Activated T-helper 1 cell treated with Interleukin-2 at 50 U/mL for 16 hours (primary cell): ENCODE measurements at places on chromosomes 7 and 10.
A peak's percentile ranks its signal among the peaks of the same experiment; 100 is the strongest.

- no peak for DNase-seq
Measured at GRCh38 chr10:48792687-48793096, 108.0 kb downstream of the WDFY4 start.

GRCh38 chr7:151191544-151191943, 4.5 kb upstream of the ASB10 start:
- no peak for DNase-seq

GRCh38 chr7:150823043-150823442, 22.5 kb downstream of the TMEM176A start:
- no peak for DNase-seq

DNA sequence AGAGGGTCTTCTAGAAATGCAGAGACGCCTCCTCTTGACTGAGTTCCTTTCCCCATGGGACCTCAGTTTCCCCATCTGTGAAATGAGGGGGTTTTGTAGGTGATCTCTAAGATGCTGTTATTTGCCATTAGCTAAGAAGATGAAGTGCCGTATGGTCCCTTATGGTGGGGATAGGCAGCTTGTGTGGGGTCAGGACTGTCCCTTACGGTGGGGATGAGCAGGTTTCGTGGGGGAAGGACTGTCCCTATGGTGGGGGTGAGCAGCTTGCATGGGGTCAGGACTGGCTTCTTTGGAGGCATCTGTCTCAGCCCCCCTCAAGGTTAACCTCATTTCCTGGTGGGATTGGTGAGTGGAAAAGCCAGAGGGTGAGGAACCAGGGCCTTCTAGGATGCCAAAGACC, 148.3 kb upstream of the GPR26 start:
- no peak for DNase-seq

- no peak for DNase-seq
Measured at GRCh38 chr7:90706072-90706716, 110.1 kb downstream of the CDK14 start.

GRCh38 chr7:140924019-140924820, 509 bp downstream of the BRAF start:
- peak; percentile 50 for DNase-seq

DNA sequence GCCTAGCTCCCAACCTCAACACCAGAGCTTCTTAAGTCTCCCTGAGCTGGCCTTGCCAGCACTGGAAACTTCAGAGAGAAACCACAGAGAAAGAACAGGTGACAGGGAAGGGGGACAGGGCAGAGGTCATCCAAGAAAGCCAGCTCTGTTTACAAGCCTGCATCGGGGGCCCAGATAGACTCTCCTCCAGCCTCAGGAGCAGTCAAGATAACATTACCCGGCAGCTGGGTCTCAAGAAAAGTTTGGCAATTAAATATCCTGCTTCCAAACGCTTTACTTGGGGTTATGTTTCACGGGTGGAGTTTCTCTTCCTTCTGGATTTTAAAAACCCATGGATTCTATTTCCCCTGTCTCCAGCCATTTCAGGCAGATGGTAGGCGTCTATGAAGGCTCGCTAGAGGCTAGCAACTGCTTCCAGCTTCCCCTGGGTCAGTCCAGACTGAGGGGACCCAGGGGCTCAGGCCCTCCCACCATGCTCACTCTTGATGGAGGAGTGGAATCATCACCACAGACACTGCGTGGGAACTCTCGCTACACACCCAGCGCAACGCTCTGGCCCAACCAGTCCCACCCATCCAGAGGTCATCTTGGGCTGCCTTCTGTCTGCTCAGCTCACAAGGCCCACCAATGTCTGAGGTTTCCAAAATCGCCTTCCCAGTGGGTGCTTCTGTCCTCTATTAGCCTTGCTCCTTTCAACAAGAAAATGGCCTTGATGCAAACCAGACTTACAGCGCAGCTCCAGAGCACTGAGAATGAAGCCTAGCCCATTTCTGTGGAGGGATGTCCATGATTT, 48.8 kb downstream of the SH3PXD2A start:
- DNase-seq = no peak

GRCh38 chr7:157347217-157347904, 10.6 kb downstream of the DNAJB6 start:
- no peak for DNase-seq

DNA sequence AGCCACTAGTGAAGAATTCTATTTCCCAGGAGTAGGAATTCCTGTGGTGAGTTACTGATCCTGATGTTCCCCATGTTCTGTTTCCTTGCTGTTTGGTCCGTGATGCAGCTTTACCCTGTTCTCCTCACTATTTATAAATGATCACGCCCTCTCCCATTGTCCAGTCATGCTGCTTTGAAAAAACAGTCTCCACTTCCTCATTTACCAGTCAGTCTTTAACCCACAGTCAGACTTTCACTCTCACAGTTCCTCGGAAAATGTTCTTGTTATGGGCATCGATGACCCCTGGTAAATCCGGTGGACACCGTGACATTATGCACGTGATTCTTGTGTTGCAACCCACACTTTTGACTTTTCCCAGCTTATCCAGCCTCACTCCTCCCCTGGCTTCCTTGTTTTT, 14.4 kb downstream of the SCIN start:
- DNase-seq = no peak

GRCh38 chr7:18287482-18287881, 208.1 kb upstream of the HDAC9 start:
- DNase-seq = no peak

DNA sequence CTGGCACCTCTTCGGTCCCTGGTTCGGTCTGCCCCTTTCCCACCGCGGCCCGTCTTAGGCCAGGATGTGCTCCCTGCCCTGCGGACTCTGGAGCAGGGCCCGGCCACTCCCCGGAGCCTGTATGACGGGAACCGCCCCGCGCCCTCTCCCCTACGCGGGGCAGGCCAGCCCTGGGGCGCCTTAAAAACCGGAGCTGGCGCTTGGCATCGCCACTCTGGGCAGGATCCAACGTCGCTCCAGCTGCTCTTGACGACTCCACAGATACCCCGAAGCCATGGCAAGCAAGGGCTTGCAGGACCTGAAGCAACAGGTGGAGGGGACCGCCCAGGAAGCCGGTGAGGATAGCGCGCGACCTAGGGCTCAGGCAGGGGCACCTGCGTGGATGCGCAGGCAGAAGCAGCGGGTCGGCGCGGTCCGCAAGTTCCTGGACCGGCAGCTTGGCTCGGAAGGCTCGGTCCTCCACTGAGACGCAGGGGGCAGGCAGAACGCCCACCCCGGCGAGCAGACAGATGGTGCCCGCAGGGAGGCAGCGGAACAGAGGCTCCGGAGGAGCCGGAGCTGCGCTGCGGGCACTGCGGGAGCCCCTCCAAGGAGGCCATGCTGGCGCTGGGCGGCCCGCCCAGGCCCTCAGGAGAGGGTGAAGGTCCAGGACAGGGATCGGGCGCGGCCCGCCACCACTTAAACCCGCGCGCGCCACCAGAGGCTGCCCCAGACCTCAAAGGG, at the start of gene ADIRF:
Gene ADIRF (plus strand): TSS at position 212 of the 723 bp plus-strand sequence. CDS start 63 bp downstream, at position 275.
- no peak for DNase-seq

DNA sequence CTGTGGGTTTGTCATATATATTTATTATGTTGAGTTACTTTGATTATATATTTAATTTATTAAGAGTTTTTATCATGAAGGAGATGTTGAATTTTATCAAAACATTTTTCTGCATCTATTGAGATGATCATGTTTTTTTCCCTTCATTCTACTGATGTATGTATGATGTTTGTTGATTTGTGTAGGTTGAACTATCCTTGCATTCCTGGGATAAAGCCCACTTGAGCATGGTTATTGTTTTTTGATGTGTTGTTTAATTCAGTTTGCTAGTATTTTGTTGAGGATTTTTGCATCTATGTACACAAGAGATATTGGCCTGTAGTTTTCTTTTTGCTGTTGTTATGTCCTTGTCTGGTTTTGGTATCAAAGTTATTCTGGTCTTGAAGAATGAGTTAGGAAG, 31.1 kb downstream of the SCART1 start:
- no peak for DNase-seq

- DNase-seq = no peak
Measured at GRCh38 chr10:113232928-113233511, 283.0 kb downstream of the TCF7L2 start.

GRCh38 chr7:73983437-73984164, 44.4 kb upstream of the ELN start:
- no peak for DNase-seq

- no peak for DNase-seq
Measured at GRCh38 chr7:140533394-140533872, 54.1 kb upstream of the MKRN1 start.

- DNase-seq = no peak
Measured at GRCh38 chr7:34019301-34019790, 114.0 kb downstream of the BMPER start.

DNA sequence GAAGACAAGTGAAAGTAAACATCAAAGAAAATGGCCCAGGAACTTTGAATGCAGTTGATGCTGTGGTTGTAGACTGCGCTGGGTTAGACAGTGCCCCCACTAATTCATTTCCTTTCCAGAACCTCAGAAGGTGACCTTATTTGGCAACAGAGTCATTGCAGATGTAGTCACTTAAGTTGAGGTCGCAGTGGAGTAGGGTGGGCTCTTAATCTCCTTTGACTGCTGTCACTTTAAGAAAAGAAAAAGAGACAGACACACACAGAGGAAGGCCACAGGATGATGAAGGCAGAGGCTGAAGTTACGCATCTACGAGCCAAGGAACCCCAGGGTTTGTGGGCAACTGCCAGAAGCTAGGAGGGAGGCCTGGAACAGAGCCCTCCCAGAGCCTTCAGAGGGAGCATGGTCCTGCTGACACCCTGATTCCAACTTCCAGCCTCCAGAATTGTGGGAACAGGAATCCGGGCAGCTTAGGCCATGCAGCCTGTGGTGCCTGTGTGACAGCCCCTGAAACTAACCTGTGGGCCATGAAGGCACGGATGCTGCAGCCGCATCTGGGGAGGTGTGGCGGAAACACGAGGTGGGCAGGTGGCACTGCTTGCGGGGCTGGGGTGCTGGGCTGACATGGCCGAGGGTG, 107.6 kb downstream of the PRKAG2 start:
- no peak for DNase-seq

DNA sequence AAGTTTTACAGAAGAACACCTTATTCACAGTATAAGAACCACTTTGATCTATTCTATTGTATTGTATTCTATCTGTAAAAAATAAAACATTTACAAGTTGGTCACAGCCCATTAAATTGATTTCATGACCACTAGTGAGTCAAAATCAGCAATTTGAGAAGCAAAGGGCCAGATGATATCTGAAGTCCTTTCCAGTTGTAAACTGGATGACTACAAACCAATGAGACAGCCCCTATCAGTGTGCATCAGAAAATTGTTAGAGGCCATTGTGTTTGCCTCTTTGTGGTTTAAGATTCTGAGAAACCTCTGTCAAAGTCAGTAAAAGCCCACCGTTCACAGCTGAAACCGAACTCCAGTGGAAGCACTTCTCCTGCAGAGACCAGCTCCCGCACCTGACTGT, 54.8 kb downstream of the TBXAS1 start:
- no peak for DNase-seq

DNA sequence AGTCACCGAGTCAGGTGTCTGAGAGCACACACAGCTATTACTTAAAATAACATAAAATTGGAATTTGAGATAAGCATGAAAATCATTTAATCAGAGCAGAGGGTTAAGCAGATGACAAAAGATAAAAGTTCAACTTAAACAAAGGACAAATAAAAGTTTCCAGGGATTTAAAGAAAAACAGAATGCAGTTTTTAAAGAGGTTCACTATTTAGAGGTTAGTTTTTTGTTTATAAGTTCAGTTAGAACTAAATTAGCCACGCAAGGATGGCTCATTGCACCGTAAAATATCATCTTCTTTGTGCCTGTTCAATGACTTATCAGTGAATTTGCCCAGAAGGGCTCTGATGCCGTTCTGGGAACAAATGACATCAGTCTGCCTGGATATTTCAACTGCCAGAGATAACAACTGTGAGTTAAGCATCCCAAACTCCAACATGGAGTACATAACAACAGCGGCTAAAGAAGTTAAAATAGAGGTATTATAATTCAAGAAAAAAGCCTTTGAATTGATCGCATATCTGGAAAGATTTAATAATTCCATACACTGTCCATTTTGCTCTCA, 107.8 kb downstream of the ANK3 start:
- no peak for DNase-seq

DNA sequence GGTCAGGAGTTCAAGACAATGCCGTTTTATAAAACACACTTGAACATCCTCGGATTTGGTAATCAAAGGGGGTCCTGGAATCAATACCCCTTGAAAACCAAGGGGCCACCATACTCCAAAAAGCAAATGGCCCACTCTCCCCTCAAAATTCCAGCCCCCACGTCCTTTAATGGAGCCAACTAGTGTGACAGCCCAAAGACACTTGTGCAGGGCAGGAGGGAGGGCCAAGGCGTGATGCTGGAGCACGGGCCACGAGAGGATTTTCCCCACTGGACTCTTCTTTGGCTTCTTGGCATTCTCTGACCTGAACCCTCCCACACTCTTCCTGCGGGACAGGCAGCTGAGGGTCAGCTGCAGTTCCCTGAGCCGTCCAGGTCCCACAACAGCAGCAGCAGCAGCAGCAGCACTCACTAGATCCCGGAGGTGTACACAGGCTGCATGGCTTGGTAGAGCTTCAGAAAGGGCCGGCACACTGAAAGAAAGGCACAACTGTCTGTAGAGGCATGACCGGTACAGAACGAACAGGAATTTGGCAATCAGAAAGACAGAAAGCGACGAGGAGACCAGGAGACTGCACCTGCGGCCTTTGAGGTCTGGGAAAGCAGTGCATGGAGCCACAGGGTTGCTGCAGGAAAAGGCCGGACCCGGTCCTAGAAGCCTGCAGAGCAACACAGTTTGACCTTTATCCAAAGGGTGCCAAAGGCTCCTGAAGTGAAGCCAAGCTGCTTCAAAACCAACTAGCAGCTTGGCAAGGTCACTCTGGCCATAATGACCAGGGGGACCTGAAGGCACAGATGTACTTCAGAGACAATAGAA, 168.2 kb downstream of the TNS3 start:
- DNase-seq = no peak

GRCh38 chr10:125060826-125061556, 99.4 kb downstream of the CTBP2 start:
- peak; percentile 7 for DNase-seq

DNA sequence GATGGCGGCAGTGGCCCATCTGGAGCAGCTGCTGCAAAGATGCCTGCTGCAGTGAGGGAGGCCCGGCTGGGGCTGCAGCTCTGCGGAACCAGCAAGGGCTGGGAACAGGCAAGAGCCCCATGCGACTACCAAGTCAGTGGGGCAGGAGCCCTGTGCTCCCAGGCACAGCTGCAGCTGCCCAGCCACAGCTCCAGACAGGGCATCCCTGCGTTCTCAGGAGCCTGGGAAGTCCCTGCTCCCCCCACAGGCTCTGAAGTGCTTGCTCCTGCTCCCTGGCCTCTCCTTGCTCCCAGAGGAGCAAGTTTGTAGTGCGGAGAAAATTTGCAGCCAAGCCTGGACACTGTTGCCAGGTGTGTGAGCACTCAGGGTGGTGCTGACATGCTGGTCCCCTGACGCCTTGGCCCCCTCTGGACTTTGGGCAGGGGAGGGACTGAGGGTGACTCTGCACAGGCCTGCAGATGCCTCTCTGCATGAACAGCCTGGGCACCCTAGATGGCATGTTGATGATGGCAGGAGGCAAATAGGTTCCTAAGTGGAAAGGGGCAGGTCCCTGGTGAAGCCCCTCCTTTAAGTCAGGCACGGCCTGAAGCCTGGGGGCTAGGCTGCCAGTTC, 105.6 kb downstream of the LYZL1 start:
- DNase-seq = no peak

GRCh38 chr7:94047956-94048355, 43.8 kb upstream of the BET1 start:
- DNase-seq = no peak

GRCh38 chr10:6642876-6643275, 62.8 kb upstream of the PRKCQ start:
- no peak for DNase-seq

- no peak for DNase-seq
Measured at GRCh38 chr10:70604106-70604505, 1.6 kb upstream of the PRF1 start.

GRCh38 chr10:35467186-35467585, 130.9 kb downstream of the CCNY start:
- no peak for DNase-seq
